Activated naive CD8-positive, alpha-beta T cell treated with anti-CD3 and anti-CD28 coated beads, Interleukin-2, amount 50 U/mL, for 16 hours (primary cell): ENCODE measurements at places on chromosomes 5 and 9.

DNA sequence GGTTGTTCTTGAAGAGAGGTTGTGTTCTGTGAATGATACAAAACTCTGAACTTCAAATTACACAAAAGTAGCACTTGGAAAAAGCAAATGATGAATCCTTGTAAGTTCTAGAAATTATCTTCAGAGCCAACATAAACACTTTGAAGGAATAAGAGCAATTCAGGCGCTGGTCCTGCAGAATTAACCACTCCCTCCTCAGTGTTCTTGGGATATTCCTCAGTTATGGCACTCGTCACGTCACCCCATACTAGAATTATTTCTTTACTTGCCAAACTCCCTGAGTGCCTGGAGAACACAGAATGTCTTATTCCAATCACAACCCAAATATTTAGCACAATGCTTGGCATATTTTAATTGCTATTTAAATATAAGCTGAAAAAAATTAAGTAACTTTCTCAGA is 126.3 kb downstream of the EFNA5 start:
- no peak for DNase-seq

GRCh38 chr9:86238861-86239770 is 20.3 kb downstream of the C9orf153 start:
- DNase-seq = no peak

- no peak for DNase-seq
These were observed 1434.5 kb upstream of the CDH6 start for GRCh38 chr5:29758986-29759421.

GRCh38 chr9:33778700-33779351 is 16.5 kb upstream of the PRSS3 start:
- DNase-seq = peak; percentile 8

GRCh38 chr9:95515272-95516113 is 1.3 kb downstream of the PTCH1 start:
- no peak for DNase-seq

DNA sequence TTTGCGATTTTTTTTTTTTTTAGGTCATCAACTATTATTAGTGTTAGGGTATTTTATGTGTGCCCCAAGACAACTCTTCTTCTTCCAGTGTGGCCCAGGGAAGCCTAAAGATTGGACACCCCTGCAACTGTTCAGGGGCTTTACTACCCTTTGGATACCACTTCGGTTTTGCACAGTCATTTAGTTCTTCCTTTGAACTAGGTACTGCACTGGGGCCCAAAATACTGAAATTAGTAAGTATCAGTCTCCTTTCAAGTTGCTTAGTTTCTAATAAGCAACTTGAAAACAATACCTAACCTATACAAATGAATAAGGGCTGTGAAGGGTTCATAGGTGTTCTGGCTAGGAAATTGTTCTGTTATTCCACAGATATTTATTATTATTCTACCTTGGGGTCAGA is 45.3 kb downstream of the CWC27 start:
- DNase-seq = no peak

DNA sequence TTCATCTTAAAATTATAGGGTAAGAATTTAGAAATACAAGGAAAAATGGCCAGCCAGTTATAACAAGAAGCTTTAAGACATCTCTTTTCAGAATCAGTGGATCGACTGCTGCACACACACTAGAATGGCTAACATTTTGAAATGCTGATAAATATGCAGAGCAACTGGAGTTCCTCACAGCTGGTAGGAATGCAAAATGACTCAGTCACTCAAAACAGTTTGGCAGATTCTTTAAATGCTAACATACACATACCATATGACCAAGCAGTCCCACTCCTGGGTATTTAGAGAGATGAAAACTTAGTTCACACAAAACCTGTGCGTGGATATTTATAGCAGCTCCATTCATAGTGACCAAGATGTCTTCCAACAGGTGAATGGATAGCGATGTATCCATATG is 23.2 kb upstream of the PSAT1 start:
- no peak for DNase-seq

- DNase-seq = no peak
These were observed 1.3 kb downstream of the PPP1R26 start for GRCh38 chr9:135480940-135481310.

DNA sequence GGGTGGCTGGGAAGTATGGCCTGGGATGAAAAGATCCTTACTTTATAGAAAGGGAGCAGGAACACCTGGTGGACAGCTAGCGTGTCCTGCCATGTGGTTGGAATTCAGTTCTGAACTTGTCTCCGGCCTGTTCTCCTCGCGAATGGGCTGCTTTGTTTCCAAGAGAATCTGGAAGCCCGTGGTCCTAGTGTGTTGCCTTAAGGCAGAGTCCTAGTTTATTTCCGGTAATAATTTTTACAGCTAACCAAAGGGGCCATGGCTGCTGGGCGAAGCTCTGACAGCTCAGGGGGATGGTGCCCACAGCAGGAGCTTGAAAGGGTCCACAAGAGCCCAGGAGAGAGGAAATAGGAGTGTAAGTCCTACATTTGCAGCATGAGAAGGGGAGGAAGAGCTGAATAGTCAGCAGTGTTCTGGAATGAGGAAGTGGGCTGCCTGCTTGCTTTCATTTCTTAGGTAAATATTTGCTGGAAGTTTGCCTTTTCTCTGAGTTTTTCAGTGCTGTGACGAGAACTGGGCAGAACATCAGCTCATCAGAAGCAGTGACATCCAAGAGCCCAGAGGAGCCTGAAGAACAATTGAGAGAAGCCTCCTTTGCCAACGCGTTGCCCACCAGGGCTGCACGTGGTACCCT is 13.1 kb upstream of the IGFBPL1 start:
- DNase-seq = no peak

- no peak for DNase-seq
These were observed 31.2 kb upstream of the NDUFB6 start for GRCh38 chr9:32603914-32604852.

DNA sequence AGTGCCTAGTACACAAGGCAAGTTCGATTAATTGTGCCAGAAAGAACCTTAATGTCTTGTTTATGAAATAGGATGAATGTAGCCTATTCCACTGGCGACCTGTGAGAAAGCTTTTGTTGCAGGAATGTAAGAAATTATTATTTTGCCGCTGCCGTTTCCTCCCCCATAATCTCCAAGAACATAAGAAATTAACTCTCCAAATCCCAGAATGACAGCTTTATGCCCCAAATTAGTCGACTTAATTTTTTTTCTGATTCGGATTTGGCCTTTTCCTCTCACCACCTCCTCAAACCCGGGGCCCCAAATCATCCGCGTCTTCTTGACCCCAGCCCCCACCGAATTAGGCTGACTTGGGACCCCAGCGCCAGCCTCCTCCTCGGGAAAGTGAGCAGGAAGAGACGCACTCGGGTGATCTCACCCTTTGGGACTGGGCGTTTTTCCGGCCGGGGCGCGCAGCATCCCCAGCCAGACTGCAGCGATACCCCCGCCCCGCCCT is 682 bp upstream of the SPTAN1 start:
- DNase-seq = no peak
